ENCODE measurements at places on chromosomes 6 and 20.

DNA sequence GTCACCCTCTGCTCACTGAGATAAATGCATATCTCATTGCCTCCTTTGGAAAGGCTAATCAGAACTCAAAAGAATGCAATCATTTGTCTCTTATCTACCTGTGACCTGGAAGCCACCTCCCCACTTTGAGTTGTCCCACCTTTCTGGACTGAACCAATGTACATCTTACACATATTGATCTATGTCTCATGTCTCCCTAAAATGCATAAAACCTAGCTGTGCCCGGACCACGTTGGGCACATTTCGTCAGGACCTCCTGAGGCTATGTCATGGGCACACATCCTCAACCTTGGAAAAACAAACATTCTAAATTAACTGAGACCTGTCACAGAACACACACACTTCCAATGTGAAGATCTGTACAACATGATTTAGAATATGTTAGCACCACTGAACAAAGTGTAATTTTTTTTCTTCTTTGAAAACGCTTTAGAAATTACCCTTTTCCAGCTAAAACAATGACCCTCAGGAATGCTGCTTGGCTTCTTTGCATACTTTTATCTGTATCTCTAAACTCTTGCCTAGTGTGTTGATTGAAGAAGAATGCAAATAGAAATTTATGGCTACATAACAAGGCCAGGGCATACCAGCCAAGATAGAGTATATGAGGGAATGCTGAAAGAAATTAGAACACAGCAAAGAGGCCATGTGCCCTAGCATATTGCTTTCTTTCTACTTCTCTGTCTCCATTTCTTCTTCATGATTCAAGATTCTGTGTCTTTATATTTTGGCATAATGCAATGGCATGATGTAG lies 84.6 kb upstream of the DST start:
- no peak for DNase-seq

- no peak for DNase-seq
Measured at GRCh38 chr6:141610741-141611140, 522.0 kb upstream of the GJE1 start.

DNA sequence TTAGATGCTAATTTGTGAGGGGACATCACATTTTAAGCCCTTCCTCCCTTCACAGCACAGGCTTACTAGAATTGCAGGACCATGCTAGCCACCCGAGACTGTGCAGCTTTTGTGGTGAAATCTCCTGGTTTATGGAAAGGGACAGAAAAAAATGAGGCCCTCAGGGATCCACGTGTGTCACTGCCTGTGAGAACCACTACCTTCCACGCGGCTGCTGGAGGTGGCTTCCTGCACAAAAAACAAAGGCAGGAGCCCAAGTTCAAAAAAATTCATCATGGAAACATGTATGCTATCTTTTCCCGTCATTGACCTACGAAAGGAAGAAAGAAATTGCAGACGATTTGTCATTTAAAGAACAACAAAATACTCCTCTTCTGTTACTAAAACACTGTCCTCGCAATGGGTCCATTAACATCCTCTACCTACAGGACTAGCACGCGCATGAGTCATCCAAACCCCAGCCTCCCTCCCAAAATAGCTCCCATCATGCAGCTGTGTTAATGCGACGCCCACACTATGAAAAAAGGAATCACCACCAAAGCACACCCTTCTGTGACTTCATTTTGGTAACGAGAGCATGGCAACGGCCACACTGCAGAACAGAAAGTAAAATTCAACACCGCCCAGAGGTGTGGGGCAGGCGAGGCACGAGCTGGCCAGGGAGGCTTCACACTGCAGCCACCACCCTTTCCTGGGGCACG lies 45.7 kb downstream of the RAMACL start:
- DNase-seq: no peak

- no peak for DNase-seq
Measured at GRCh38 chr6:38371881-38372280, 267.8 kb downstream of the BTBD9 start.

- DNase-seq: no peak
Measured at GRCh38 chr6:30690403-30691207, at the start of gene NRM. NRM (minus strand) TSS chr6:30690984; CDS start chr6:30690974, 10 bp downstream.

GRCh38 chr6:19772891-19773290 lies 64.3 kb upstream of the ID4 start:
- DNase-seq: no peak

- DNase-seq: no peak
Measured at GRCh38 chr6:62808565-62809293, 402.5 kb upstream of the FKBP1C start.

DNA sequence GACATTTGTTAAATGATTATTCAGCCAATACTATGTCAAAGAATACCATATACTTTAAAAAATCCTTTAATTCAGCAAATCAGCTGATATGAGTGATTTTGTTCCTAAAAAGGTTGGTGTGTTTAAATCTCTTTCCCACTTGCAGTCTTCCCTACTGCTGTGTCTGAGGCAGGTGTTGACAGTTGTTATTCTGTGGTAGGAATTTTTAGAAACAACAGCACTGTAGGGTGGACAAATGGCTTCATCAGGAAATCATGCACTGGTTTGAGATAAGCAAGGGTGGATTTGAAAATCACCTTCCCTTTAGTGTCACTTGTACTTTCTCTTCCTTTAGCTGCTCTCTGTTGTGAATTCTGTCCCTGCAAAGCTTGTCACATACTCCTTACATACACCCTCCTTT lies 213.7 kb upstream of the SGK1 start:
- no peak for DNase-seq

- DNase-seq: no peak
Measured at GRCh38 chr6:145929037-145929633, 35.0 kb downstream of the SHPRH start.

DNA sequence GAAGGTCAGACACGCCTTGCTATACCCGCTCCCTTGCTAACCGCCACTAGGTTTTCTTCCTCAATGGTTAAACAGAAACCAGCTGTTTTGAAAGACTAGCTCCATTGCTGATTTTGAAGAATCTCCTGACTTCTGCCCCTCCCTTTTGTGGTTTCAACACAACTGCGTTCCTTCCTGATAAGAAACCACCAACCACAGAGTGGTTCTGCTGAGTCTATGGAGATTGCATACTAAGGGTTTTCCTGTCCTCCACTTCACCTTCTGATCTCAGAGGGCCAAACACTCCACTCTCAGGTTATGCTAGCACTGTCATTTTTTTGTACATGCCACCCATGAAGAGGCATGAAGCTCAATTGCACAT lies 207.9 kb downstream of the MYLK4 start:
- no peak for DNase-seq

DNA sequence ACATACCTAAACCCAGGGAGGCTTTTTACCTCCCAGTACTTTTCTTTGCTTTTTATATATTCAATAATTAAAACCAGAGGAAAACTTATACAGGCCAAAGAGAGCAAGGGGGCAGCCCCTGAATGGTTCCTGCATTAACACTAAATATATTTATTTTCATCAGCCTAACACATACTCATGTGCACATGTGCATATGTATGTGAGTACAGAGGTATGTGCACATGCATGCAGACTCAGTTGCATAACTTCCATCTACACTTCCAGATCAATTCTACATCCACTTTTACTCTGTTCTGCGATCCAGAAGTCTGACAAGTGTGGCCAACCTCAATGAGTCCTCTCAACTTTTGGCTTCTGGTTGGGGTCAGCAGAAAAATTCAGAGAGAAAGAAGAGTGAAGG lies 794.2 kb downstream of the DHX35 start:
- no peak for DNase-seq

GRCh38 chr20:52434041-52434425 lies 242.5 kb upstream of the ZFP64 start:
- no peak for DNase-seq

GRCh38 chr20:3134151-3134550 lies 25.5 kb downstream of the FASTKD5 start:
- no peak for DNase-seq

GRCh38 chr20:12055161-12055560 lies 137.5 kb downstream of the BTBD3 start:
- DNase-seq: no peak

- no peak for DNase-seq
Measured at GRCh38 chr6:40996591-40997233, 42.3 kb downstream of the UNC5CL start.
